SJCRH30 (cell line): ENCODE measurements at places on chromosomes 12 and 14.
A peak's percentile ranks its signal among the peaks of the same experiment; 100 is the strongest.

GRCh38 chr12:54558311-54558710 lies 8.9 kb downstream of the PDE1B start:
- DNase-seq = no peak

DNA sequence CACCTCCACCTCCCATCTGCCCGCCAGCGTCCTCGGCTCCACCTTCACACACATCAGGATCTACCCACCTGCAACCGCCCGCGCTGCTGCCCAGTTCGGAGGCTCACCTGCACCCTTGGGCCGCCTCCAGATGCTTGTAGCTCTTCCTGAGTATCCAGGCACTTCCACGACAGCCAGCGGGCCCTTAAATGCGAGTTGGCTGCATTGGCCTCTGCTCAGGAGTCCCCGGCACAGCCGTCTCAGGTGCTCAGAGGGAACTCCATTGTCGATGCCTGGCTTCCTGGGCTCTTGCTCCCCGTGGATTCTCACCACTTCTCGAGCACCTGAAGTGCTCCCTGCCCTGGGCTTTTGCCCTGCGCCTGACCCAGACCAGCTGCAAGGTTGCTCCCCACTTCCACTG lies 21.9 kb upstream of the CDCA4 start:
- no peak for DNase-seq

GRCh38 chr12:107523775-107524535 lies 161.6 kb upstream of the PWP1 start:
- no peak for DNase-seq

GRCh38 chr12:55694651-55695050 lies 13.1 kb downstream of the ITGA7 start:
- no peak for DNase-seq

DNA sequence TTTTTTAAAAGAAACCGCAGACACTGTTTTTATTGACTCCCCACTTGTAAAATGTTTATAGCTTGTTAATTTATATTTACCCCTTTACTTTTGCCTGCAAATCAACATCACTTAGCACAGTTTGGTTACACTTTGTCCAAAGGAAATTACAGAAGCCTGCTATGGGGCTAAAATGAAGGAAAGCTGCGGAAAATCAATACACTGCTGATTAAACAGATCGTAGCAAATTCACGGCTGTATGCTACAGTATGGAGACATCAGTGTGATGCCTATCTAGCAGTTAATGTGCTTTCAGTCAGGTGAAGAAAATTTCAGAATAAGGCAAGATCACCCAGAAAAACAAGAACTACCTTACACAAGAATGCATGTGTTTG lies 110.0 kb downstream of the FOXG1 start:
- DNase-seq = no peak

DNA sequence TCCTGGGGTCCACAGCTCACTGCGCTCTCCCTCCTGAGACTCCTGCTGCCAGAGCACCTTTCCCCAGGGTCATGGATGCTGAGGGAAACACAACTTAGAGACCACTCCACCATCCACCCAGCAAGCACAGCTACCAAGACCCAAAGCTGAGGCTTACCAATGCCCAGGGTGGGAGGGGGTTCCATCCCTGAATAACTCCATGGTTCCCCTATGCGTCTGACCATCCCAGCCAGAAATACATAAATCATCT lies 36.3 kb downstream of the DAD1 start:
- DNase-seq = no peak

GRCh38 chr12:104896146-104896545 lies 61.9 kb downstream of the SLC41A2 start:
- no peak for DNase-seq

DNA sequence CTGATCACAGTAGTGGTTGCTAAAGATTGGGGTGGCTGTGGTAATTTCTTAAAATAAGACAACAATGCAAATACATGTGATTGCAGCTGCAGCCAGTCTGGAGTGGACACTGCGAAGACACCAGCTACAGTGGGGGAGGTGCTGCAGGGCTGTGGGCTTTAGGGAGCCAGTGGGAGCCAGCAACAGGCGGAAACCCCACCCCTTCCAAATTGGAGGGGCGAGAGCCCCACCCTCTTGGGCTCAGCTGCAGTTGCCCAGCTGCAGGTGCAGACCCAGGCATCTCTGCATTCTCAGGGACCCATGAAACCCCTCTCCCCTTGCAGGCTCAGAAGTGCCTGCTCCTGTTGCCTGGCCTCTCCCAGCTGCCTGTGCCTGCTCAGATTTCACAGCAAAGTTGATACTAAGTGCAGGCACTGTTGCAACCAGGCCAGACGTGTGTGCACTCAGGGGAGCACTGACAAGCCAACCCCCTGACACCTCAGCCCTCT lies 104.8 kb downstream of the MYF5 start:
- peak; percentile 17 for DNase-seq

- DNase-seq = no peak
Observed at GRCh38 chr14:38992067-38992844, 110.8 kb downstream of the SEC23A start.

GRCh38 chr12:126144603-126145002 lies 1079.4 kb downstream of the AACS start:
- DNase-seq = no peak

DNA sequence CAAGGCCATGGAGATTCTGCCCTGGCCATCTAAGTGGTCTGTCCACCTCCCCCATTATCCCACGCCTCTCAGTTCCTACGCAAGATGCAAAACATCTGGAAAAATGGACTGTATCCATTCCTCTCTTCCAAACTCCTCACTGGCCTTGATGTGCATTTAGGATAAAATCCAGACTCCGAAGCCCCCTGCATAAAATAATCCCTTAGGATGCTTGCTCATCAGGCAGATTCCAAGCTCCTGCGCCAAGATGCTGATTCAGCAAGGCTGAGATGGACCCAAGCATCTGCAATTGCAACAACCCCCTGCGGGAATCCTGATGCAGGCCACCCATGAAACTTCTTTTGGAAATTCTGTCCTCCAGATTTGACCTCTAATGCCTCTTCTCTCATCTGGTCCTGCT lies 81.6 kb downstream of the SPRING1 start:
- DNase-seq = no peak

DNA sequence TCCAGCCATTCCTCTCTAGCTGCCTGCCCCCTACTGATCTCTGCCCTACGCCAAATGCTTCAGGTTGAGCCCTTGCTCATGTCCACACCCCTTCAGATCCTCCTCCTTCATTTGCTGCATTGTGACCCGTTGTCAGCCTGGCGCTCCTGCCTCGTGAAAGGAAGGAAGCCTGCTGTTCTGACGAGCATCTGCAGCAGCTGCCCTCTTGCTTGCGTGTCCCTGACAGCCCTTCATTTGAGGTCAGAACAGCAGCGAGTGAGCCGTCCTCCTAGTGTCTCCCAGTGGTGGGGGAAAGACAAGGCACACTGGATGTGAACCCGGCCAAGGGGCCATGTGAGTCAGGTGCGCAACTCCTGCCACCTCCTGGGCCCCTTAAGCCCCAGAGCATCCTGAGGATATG lies 3.0 kb upstream of the PIANP start:
- DNase-seq = peak; percentile 58

DNA sequence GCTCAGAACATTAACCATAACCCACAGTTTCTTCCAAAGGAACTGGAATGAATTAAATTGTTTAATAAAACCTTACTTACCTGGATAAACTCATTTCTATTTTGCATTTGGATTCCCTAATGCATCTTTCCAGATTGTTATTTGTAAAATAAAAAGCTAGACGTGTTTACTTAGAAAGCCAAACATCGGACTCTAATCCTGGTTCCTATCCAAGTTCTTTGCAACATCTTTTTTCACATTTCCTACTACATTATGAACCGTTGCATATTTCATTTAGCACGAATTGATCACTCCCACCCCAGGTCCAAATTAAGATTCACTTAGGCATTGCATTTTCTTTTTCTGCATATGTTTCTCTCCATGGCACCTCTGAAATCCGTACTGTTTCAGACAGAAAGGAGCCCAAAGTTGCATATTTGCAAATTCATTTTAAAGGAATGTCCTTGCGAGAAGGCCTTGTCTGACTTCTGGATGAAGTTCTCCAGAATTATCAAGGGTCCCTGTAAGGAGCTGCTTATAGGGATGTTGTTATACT lies 164.4 kb upstream of the GSC start:
- DNase-seq = no peak

GRCh38 chr12:85725991-85726390 lies 110.2 kb downstream of the RASSF9 start:
- no peak for DNase-seq

DNA sequence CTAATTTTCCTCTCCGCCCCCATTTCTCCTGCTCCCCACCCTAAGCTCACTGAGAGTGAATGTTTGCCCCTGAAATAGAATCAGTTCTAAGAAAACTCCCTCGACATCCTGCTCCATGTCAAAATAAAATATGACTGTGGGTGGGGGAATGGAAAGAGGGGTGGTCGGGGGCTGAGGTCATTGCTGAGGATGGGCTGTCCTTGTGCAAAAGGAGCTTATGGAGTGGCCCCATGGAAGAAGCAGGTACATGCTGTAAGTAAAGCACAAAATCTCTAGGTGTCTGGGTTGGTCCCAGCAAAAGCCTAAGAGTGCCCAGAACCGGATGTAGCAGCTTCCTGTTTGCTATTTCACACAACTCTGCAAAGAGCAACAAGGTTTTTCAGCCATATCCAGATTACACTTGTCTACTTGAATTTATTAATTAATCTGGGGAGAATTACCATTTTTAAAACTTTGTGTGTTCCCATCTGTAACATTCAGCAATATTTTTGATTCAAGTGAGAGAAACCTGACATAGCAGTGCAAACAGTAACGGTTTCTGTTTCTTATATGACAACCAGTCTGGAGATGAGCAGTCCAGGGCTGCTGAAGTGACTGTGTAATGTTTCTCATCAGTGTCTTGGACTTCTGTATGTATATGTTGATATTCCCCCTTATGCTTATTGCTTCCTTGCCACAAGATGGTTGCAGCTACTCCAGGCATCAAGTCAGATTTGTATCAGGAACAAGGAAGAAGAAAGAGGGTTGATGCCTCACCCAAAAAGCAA lies 40.4 kb upstream of the GZMB start:
- no peak for DNase-seq

DNA sequence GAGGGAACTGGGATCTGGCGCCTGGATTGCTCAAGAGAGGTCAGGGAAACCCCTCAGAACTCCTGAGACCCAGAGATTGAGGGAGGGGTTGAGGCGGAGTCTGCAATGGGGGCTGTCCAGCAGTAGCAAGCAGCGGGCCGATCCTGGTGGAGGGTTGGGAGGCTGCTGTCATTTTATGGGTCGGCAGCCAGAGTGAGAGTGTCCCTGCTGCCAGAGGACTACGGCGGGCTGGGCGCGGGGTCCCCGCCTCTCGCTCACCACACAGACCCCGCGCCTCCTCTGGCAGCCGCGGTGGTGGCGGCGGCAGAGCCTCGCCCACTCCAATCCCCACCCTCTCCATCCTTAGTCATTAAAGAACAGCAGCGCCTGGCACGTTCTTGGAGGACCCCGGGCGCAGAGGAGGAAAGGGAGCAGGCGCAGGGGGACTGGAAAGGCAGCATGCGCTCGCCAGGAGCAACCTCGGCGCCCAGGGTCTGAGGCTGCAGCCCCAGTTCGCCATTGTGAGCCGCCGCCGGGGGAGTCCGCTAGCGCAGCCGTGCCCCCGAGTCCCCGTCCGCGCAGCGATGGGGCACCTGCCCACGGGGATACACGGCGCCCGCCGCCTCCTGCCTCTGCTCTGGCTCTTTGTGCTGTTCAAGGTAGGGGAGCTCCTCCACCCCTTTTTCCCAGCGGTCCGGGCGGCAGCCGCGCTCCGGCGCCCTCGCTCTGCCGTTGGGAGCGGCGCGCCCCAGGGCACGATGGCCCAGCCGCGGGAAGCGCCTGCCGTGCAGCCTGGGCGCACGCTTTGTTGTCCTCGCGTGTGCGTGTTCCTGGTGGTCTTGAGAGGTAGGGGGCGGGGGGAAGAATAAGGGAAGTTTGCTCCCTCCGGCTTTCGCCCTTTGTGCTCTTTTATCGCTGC lies at the start of gene PTPRO:
PTPRO (plus strand) TSS at position 345 of the 898 bp plus-strand sequence.
- DNase-seq = peak; percentile 7

DNA sequence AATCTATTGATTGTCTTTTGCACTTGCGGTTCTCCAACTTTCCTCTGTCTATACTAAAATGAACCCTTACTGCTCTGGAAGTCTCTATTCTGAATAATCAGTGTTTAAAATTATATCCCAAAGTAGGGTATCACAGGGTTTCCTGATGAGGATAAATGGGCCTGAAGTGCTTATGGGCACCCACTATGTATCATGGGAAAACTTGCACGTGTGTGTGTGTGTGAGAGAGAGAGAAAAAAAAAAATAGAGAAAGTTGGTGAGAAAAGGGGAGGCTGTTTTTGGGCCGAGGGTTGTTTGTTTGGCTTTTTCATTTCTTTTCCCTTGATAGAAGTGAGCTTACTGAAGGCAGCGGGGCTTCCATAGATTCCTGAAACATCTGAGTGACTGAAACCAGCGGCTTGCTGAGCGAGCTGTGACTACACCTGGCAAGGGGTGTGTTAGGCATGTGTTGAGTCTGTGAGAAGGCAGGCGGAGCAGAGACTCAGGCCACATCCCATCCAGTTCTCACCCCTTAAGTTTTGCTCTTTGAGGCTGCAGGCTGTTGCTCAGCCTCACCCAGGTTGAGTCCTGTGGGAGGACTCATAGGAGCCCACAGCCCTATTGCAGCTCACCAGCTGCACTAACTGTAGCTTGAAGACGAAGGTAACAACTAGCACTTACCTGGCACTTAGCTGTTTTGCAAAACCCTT lies 17.2 kb downstream of the PPFIBP1 start:
- DNase-seq = no peak

- no peak for DNase-seq
Observed at GRCh38 chr12:14395074-14395778, 29.7 kb downstream of the ATF7IP start.

DNA sequence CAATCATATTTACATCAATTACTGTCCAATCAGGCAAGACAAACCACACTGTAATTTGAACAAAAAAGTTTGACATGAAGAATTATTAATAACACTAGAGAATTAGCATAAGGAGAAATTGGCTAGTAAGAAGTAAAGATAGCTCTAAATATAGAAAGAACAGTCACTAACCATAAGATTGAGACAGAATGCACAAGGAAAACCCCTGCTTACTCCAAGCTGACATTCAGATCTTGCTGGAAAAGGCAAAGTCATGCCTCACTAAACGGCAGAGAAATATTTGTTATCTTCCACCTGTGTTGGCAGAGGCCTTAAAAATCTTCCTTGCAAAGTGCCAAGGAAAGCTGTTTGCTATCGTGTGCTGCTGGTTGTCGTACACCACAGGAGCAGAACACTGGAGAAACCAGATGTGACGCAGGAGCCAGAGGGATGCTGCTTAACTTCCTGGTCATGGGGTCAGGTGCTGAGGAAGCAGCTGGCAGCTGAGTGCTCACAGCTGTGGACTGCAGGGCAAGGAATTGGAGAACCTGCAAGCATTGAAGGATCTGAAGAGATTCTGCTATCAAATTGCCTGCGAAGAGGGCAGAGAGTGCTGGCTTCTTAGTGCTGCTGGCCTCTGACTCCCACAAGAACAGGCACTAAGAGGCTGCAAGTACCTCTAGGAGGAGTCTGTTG lies 1323.3 kb downstream of the LRFN5 start:
- peak; percentile 73 for DNase-seq

DNA sequence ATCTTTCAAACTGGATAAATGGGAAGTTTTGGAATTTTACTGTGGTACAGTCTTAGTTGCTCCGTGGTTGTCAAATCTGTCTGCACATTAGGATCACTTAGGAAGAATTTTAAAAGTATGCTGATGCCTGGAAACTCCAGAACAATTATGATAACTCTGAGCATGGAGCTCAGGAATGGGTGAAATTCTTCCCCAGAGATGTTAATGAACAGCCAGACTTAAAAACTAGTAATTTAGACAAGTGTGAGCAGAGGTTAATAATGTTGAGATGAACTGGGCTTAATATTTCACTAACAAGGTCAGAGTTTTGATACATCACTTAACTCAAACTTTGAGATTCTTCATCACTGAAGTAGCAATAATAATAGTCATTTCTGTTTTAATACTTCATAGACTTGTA lies 94.5 kb downstream of the NTS start:
- no peak for DNase-seq
